ENCODE measurements at places on chromosomes 12 and 14.

DNA sequence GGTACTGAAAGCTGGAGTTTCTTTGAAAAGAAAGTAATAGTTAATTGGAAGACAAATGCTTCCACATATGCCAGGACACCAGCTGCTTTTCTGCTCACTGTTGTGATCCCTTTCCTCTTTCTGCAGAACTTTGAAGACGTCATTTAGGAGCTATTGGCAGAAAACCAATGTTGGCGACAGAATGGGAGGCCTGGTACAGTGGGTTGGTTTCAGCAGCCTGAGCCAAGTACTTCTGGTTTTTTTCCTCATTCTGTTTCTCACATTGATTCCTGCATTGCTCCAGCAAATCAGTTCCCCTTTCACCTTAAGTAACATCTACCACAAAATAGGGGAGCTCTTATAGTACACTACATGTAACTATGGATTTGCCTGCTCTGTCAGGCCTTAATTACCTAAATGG is 96.9 kb downstream of the FIGNL2 start:
- DNase-seq = no peak

GRCh38 chr12:1936406-1937320 is 18.2 kb upstream of the CACNA2D4 start:
- no peak for DNase-seq

- no peak for DNase-seq
Observed at GRCh38 chr12:121154793-121155375, 22.2 kb downstream of the P2RX7 start.

GRCh38 chr14:54688229-54688628 is 121.3 kb downstream of the SAMD4A start:
- no peak for DNase-seq

DNA sequence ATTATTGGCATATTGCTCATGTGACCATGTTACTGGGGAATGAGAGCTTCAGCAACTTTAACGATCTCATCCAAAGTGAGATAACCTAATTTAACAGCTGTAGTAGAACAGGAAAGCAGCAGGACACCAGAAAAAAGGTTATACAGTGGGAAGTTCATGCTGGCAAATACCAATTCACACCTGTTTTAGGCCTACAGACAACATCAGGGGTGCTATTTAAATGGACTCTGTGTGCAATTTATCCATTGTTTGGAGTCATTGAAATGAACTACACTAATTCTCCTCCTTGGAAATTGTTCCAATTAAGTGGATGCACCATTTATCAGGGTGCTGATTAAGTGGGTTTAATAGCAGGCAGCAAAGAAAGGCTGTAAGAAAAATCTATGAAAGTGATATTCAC is 424.4 kb upstream of the LMO3 start:
- no peak for DNase-seq

DNA sequence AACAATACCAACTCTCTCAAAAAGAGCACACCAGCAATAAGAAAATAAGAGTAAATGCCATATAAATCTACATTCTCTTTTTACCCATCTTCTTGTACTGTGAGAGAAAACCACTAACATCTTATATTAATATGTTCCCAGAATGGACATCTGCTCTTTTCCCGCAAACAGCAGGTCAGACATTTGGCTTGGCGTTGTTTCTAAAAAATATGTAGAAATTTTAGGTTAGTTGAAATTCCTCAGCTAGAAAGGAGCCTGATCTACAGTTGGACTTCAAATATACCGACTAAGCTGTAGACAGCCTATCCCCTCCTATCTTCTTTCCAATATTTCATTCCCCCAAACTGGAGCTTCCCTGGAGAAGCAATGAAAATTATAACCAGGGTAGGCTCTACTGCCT is 88.7 kb downstream of the PPP2R5E start:
- DNase-seq = no peak

GRCh38 chr12:28851781-28852180 is 297.3 kb upstream of the FAR2 start:
- DNase-seq = no peak

DNA sequence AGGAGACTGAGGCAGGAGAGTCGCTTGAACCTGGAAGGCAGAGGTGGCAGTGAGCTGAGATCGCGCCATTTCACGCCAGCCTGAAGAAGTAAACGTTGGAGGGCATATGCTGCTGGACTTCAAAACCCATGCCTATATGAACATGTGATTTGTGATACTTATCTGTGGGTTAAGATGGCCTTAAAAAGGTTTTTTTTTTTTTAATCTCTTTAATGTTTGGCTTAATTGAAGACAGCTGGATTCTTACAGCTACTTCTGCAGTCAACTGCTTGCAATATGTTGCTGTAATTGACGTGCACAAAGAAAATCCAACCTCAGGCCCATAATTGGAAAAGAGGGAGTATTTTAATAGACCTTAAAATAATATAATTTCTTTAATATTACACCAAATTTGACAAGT is 1.5 kb upstream of the B3GNT4 start:
- no peak for DNase-seq

GRCh38 chr12:54172168-54172567 is 16.6 kb downstream of the SMUG1 start:
- peak; percentile 34 for DNase-seq

DNA sequence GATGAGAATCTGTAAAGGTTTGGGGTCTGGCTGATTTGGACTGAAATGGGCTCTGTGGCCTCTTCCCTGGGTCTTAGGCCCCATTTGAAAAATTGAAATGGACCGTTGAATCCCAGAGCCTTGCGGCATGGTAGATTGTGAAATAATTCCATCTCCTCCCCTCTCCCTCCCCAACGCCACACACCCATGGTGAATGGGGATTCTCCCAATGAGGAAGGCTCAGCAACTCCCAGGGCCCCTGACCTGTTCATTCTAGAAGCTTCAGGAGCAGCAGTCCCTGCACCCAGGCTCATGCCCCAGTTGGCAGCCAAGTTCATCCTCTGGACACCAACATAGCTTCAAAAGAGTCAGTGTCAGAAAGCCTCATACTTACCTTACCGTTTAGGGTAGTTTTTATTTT is 217.4 kb downstream of the ZFP36L1 start:
- DNase-seq = no peak

DNA sequence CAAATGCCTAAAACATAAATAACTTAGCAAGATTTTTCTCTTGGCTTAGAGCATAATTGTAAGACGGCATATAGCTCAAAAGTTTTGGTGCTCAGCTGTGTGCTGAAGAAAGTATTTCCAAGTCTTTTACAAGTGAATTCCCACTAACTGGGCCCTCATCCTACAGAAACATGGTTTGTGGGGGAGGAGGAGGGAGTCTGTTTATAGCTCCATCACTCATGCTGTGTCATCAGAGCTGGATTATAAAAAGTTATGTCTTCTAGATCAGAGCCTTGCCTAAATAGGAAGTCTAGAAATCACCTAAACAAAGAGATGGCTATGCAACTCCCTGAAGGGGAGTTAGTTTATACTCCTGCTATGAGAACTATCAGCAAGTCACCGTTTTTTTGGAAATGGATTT is 65.9 kb upstream of the OTOGL start:
- no peak for DNase-seq

DNA sequence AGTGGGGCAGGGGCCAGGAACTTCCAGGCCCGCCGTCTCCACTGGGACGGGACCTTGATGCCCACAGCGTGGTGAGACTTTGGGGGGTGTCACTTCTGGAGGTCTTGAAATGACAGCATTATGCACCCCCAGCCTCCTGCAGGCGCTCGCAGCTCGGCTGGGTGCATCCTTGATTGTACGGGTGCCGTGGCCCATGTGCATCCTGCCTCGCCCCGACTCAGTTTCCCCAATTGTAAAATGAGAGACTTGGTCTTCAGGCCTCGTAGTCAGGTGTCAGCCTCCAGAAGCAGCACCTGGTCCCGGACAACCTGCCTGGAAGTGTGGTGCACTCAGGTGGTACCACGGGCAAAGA is 8.9 kb upstream of the PUS1 start:
- DNase-seq = no peak

- no peak for DNase-seq
Observed at GRCh38 chr14:75186953-75187352, 10.5 kb upstream of the TMED10 start.

Data from eye (tissue), 1 donor.